ENCODE measurements at places on chromosomes 7 and 10.

- no peak for DNase-seq
Measured at GRCh38 chr7:120064565-120064964, 208.4 kb upstream of the KCND2 start.

DNA sequence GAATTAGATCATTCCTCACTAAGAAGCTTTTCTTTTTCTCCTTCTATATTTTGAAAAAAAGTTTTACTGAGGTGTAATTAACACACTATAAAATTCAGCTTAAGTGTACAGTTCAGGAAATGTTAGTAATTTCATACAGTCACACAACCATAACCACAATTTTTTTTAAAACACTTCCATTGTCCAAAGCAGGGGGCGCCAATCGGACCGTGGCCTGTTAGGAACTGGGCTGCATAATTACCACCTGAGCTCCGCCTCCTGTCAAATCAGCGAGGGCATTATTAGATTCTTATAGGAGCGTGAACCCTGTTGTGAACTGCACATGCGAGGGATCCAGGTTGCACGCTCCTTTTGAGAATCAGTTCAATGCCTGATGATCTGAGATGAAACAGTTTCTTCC is 427.1 kb downstream of the TFEC start:
- DNase-seq = no peak

- DNase-seq = no peak
Measured at GRCh38 chr10:4067531-4067930, 282.5 kb upstream of the KLF6 start.

DNA sequence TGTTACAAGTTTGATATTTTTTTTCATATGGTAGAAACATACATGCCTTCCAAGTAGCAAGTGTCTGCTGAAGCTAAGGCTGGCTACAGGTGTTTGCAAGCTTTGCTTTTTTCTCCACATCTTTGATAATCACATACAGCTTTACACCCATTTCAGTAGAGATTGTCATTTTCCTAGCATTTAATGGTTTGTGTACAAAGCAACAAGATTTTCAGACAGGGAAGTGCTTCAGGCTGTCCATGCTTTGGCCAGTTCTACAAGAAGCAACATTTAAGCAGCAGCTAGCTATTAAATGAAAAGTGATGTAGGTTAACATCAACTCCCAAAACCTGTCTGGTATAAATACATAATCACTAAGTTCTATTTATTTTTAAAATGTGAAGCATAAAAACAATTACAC is 2.3 kb downstream of the HDAC9 start:
- DNase-seq = no peak

- DNase-seq = no peak
Measured at GRCh38 chr7:17130281-17131059, 168.0 kb upstream of the AHR start.

GRCh38 chr7:84302949-84303348 is 108.4 kb upstream of the SEMA3A start:
- no peak for DNase-seq

DNA sequence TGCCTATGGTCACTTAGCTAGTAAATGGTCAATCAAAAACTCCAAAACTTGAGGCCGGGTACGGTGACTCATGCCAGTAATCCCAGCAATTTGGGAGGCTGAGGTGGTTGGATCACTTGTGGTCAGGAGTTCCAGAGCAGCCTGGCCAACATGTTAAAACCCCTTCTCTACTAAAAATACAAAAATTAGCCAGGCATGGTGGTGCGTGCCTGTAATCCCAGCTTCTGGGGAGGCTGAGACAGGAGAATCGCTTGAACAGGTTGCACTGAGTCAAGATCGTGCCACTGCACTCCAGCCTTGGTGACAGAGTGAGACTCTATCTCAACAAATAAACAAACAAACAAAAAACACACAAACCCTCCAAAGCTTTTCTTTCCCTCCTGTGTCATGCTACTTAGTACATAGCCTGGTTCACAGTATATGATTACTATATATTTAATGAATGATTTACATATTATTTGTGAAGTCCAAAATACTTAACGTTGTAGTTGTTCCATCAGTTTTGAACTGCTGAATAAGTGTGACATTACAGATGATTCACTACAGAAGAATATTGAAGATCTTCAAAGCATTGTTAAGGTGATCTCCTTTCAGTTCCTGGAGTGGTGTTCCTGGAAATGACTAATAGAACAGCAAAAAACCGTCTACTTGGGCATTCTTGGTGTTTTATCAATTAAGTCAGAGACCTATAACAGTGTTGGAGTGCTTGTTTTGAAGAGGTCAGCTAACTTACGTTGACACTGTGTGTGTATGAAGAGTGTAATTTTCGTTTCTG is 72.9 kb downstream of the ADK start:
- DNase-seq = no peak

DNA sequence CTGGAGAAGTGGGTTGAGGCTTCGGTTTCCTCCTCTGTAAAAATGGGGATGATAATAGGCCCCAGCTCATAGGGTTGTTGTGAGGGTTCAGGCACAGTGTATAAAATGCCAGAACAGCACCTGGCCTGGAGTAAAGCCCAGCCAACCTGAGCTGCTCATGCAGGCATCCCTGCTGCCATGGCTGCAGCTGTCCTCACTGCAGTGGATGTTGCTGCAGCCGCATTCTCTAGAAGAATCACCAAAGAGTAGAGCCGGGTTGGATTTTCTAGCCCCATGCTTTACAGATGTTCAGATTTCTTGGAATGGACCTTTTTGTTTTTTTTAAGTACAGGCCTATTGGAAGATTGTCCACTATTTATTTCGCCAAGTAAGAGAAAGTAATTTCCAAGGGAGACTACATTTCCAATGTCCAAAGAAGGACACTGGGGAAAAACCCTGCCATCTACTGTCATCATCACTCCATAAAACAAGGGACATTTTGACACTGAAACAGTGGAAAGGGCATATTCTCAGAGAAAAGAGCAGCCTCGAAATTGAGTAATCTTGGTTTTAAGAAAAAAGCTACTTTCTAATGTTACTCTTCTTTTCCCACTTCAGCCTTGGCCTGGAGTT is 147.5 kb upstream of the TCF7L2 start:
- DNase-seq = no peak

- no peak for DNase-seq
Measured at GRCh38 chr10:33773253-33773573, 438.7 kb upstream of the NRP1 start.

DNA sequence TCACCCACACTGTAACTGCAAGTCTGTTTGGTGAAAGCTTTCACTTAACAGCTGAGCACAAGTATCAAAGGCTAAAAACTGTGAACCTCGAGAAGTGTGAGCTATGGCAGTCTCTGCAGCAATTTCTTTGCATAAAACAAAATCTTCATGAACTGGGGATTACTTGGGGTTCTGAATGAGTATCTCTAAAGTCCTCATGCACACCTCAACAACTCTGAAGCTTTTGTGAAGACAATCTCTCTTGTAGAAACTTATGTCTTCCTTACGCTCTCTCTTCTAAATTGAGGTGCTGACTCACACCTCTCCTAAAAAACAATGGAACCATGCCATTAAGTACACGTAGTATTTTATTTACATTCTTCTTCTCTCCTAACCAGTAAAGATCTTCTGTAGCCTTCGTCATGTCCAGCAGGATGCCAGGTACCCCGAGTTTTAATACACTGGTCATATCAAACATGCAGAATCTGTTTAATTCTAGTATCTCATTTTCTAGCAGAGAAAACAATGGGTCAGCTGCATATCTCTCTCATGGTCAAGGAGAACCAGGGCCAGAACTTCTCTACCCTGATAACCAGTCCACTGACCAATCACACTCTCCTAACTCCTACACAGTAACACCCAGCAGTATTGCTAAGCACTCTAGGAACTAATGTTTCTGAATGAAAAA is 76.9 kb downstream of the UBE2H start:
- no peak for DNase-seq

DNA sequence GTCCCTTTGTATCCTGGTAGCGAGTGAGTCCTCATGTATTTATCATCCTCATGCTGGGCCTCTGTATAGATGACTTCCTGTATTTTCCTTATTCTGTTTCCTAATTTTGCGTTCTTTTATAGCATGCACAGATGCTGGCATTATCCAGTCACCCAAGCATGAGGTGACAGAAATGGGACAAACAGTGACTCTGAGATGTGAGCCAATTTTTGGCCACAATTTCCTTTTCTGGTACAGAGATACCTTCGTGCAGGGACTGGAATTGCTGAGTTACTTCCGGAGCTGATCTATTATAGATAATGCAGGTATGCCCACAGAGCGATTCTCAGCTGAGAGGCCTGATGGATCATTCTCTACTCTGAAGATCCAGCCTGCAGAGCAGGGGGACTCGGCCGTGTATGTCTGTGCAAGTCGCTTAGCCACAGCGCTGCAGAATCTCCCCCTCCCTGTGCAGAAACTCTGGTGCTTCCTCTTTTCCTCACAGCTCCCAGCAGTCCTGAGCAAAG is 183.1 kb upstream of the PRSS58 start:
- DNase-seq = no peak
